ENCODE measurements at places on chromosomes 3 and 15. TPM values are rescaled to one million over a fixed set of nuclear protein-coding genes. Genes with fewer than 3 reads are reported as not detected.

The BTBD1 gene
- 79.8 TPM for polyA plus RNA-seq

The LMAN1L gene
- polyA plus RNA-seq: not detected

DNA sequence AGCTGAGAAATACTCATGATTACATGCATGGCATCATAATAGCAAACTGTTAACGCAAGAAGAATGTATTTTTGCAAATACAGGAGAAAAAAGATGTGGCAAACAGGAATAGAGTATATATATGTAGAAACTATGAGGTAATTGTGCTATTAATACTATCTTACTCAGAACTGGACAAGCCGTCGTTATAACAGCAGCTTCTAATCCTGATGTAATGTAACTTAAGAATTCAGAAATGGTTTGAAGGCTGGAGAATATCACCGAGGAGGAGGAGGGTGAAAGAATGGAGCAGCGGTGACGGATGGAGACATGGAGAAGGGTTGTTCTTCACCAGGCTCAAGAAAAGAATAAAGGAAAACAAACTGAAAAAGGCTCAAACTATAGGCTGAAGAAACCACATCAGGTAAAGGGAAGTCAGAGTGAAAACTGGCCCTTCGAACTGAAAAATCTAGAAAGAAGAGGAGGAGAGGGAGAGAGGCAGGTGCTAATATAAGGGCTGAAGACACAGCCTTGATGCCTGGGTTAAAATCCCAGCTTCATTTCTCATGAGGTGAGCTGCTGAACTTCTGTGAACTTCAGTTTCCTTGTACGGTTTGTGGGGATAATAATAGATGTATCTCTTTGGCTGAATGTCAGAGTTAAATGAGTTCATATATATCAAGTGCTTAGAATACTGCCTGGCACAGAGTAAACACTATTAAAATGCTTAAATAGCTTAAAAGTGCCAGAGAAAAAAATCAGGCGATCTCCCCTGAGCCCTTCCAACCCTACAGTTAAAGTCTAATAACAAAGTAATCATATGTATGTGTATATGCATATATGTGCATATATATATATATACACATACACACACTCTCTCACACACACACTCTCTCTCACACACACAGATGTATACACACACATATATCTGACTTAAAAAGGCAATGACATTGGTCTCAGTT lies 43.9 kb downstream of the GOLIM4 start:
- DNase-seq: no peak

GRCh38 chr15:29043736-29044502 lies 158.1 kb downstream of the APBA2 start:
- DNase-seq: no peak

GRCh38 chr15:45640616-45641015 lies 5.8 kb downstream of the SQOR start:
- DNase-seq: no peak

DNA sequence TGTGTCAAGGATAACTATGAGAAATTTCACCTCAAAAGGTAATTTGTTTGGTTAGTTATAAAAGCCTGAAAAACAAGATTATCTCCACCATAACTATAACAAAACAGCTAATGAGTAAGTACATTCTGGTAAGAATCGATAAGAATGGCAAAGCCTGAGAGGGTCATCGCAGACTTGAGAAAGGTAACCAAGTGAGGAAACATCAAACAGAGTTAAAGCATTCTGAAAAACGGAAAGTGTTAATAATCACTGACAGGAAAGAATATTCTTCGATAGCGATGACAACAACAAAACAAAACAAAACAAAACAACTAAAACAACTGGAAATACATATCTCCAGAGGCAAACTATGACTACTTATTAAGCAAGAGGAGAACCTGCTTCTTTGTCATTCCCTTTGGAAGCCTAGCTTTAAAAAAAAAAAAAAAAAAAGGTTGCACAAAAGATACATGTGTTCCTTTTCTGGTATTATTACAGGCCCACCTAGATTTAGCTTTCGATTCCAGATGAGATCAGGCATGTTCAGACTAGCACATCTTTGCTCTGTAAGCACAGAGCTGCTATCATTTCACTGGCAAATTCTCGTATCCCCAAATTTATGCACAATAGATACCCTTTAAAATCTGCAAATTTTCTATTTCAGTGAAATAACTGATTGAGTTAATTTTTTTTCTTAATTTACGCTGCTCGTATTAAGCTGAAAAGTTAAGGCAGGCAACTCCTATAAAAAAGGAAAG lies 155.6 kb downstream of the TIGIT start:
- no peak for DNase-seq

DNA sequence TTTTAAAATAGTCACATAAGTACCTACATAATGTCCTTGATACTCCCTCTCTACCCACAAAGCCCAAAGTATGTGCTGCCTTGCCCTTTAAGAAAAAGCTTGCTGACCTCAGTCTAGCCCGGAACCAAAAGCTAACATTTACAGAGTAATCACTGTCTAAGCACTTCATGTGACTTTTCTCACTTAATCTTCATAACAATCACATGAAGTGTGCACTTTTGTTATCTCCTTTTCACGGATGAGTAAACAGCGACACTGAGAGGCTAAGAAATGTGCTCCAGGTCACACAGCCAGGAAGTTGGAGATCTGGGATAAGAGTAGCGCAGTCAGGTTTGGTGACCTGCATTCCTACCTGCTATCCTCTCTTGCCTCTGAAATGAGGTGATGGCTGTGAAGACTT lies 194.0 kb downstream of the ITPR1 start:
- DNase-seq: no peak

DNA sequence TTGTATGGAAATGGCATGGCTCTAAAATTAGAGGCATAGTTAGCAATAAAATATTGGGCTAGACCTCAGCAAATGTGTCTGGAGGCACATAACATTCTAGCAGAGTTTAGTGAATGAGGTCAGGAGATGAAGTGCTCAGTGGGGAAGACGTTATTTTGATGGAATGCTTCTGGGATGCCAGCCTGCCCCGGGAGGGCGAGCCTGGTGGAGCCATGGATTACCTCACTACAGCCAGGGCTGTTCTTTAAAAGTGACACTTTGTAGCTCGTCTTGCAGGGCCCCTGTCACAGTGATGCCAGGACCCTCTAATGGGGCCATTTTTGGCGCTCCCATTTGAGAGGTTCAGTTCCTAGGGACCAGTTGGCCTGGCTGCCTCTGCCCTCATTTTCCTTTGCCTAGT lies 48.5 kb downstream of the PXYLP1 start:
- no peak for DNase-seq

GRCh38 chr3:156233876-156234275 lies 113.5 kb downstream of the KCNAB1 start:
- DNase-seq: no peak

DNA sequence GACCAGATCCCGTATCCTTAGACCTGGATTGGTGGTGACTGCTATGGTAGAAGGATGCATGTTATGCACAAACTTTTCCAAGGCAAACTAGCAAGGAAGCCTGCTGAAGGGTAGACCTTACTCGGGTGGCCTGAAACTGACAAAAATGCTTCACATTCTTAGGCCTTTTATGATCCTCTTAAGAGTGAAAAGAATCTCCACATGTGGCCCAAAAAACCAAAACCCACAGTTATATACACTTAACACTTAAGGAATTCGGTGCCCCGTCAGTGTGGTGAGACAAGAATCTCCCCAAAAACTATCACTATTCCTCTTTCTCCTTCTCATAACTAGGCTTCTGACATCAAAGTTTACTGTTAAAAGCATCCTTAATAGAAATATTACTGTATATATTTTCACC lies 130.1 kb upstream of the SOX2 start:
- no peak for DNase-seq

- no peak for DNase-seq
These were observed 222.0 kb upstream of the DPPA4 start for GRCh38 chr3:109559389-109559788.

- no peak for DNase-seq
These were observed 15.8 kb upstream of the RFTN1 start for GRCh38 chr3:16529264-16529663.

DNA sequence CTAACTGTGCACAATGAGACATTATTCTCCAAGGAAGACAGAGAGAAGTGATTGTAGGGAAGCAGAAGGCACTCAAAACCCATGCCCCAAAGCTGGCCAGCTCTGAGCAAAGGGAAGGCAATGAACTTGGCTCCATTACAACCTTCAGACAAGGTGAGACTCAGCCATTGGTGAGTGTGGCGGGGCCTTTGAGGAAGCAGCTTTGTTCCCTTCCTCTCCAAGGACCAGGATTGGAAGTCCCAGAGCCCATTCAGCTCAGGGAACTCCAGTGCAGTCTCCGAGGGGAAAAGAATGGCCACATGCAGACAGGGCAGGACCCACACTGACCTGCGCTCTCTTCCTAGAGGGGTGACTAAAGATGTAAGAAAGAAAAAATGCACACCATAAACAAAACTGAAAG lies 23.1 kb downstream of the HEG1 start:
- no peak for DNase-seq

GRCh38 chr3:100437721-100438622 lies 36.6 kb downstream of the LNP1 start:
- DNase-seq: no peak

GRCh38 chr15:80852676-80853075 lies 73.5 kb downstream of the CEMIP start:
- no peak for DNase-seq
